ENCODE measurements at places on chromosomes 5 and 9. TPM values are rescaled to one million over a fixed set of nuclear protein-coding genes. Genes with fewer than 3 reads are reported as not detected.

GLRA1 gene
- total RNA-seq: not detected

GRCh38 chr5:178278358-178279023, 45.9 kb upstream of the PHYKPL start:
- no peaks in the 10 kb centered on the region for H3K36me3 ChIP-seq
- peaks cover 19% of the 10 kb centered on the region for H3K4me1 ChIP-seq
- H3K27ac ChIP-seq: peak overlapping the region; percentile 20
- no peak overlapping the region for H3K4me3 ChIP-seq

DNA sequence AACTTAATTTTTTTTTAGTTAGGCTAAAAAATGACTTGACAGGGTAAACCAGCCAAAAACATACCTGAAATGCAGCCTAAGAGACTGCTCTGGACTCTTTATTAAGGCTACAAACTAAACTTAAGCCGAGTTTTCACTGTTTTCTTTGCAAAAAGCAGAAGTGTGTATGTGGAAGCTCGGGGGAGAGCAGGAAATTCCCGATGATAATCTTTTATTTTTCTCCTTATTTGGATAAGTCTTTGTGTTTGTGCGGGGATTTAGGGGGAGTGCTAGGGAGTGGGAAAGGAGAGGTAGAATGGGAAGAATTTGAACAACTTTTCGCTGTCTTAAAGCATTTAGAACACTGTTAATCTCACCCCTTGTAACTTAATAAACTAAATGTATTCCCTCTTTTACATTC, 30.7 kb upstream of the GPR21 start:
- no peak overlapping the region for H3K27ac ChIP-seq
- no peak overlapping the region for H3K4me3 ChIP-seq
- DNase-seq: no peak
- no peaks in the 10 kb centered on the region for H3K27me3 ChIP-seq
- H3K36me3 ChIP-seq: peaks cover 14% of the 10 kb centered on the region
- no peaks in the 10 kb centered on the region for H3K4me1 ChIP-seq

- no peak for DNase-seq
- H3K4me1 ChIP-seq: no peaks in the 10 kb centered on the region
- H3K27me3 ChIP-seq: peaks cover 19% of the 10 kb centered on the region
- H3K36me3 ChIP-seq: no peaks in the 10 kb centered on the region
- H3K27ac ChIP-seq: no peak within 1 kb of the TSS
Observed at GRCh38 chr9:122518841-122519240, at the start of gene OR1J4. TSS of gene OR1J4 (plus strand) at chr9:122519141. CDS start at chr9:122519141, 0 bp downstream.
